Breast epithelium (tissue), 4 donors: ENCODE measurements at places on chromosomes 1 and 21. TPM values are rescaled to one million over a fixed set of nuclear protein-coding genes. Genes with fewer than 3 reads are reported as not detected.

- DNase-seq, result no peak
- H3K4me3 ChIP-seq, result no peak overlapping the region
- no peaks in the 10 kb centered on the region for H3K4me1 ChIP-seq
- no peaks in the 10 kb centered on the region for H3K27me3 ChIP-seq
- no peak overlapping the region for H3K27ac ChIP-seq
- no peaks in the 10 kb centered on the region for H3K36me3 ChIP-seq
These were observed 184.8 kb downstream of the BRINP2 start for GRCh38 chr1:177355575-177355974.

- no peaks in the 10 kb centered on the region for H3K27me3 ChIP-seq
- H3K36me3 ChIP-seq, result no peaks in the 10 kb centered on the region
- no peaks in the 10 kb centered on the region for H3K4me1 ChIP-seq
- H3K27ac ChIP-seq, result no peak overlapping the region
These were observed 121.0 kb upstream of the CXADR start for GRCh38 chr21:17391811-17392340.

DNA sequence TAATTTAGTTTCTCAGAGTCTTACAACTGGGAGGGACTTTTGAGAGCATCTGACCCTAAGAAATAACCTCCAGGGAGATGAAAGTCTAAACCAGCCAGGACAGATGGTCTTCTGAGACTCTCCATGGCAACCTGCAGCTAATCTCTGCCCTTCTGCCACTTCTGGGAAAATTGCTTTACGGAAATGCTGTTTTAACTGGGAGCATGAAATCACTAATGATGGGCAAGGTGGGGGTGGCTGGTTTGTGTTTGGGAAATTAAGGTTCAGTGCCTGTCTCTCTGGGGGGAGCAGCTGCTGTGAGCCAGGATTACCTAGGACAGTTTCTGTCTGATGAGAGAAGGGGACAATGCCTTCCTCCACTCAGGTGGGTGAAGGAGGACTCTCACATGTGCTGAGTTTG is 33.2 kb downstream of the ROR1 start:
- no peak overlapping the region for H3K4me3 ChIP-seq
- no peak for DNase-seq
- H3K27ac ChIP-seq, result no peak overlapping the region
- no peaks in the 10 kb centered on the region for H3K36me3 ChIP-seq
- H3K27me3 ChIP-seq, result no peaks in the 10 kb centered on the region

GRCh38 chr1:80987106-80987505 is 813.6 kb upstream of the ADGRL2 start:
- no peak overlapping the region for H3K4me3 ChIP-seq
- no peaks in the 10 kb centered on the region for H3K27me3 ChIP-seq
- H3K27ac ChIP-seq, result no peak overlapping the region
- no peaks in the 10 kb centered on the region for H3K4me1 ChIP-seq
- no peaks in the 10 kb centered on the region for H3K36me3 ChIP-seq
- no peak for DNase-seq

GRCh38 chr1:31135973-31136600 is 70.6 kb upstream of the PUM1 start:
- H3K4me3 ChIP-seq, result no peak overlapping the region
- H3K27me3 ChIP-seq, result no peaks in the 10 kb centered on the region
- DNase-seq, result no peak
- H3K27ac ChIP-seq, result no peak overlapping the region
- H3K36me3 ChIP-seq, result no peaks in the 10 kb centered on the region

Gene CEP350
- 79.0 TPM for total RNA-seq

Gene TAS1R1
- total RNA-seq, result not detected
